ENCODE measurements at places on chromosomes 6 and 20.

DNA sequence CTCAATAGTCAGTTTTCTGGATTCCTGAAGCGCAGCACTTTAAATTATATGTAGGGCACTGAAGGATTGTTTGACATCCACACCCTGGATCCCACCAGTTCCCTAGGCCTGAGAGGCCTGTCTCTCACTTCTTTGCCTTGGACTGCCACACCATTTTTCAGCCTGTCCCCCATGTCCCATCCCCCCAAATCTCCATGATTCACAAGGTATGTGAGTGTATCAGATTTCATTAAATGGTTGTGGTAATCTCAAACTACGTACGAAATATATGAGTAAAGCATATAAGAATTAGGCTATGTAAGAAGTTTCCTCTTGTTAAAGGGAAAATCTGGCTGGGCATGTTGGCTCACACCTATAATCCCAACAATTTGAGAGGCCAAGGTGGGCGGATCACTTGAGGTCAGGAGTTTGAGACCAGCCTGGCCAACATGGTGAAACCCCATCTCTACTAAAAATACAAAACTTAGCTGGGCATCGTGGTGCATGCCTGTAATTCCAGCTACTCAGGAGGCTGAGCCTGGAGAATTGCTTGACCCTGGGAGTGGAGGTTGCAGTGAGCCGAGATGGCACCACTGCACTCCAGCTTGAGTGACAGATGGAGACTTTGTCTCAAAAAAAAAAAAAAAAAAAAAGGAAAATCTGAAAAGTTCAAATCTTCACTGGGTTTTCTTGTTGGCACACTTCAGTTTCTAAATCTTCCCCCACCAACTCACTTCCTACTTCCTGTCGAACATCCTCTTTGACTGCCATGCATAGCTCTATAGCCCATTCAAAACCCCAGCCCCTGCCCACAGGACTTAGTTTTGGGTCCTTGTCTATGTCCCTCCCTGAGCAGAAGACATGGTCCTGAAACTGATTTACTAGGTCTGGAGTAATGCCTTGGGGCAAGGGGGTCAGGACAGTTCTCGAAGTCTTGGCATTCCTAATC, 97.3 kb upstream of the SHLD1 start:
- DNase-seq = no peak

DNA sequence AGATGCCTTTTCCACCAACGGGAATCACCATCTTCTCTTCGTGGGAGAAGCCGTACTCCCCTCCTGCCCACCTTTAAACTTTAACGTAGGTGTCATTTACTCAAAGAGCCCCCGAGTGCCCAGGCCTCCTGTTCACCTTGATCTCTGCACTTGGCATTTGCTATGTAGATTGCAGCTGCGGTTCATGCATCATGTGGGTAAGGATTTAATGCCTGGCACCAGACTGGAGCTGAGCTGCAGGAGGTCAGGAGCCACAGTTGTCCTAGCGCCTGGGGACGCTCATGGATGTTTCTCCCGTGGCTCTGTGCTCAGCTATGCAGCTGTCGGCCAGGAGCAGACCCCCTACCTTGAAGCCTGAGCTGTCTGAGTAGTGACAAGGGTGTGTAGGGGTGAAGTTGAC, 133.7 kb downstream of the CDH4 start:
- DNase-seq = no peak

- no peak for DNase-seq
These were observed 308.1 kb downstream of the CDH26 start for GRCh38 chr20:60266177-60266823.

DNA sequence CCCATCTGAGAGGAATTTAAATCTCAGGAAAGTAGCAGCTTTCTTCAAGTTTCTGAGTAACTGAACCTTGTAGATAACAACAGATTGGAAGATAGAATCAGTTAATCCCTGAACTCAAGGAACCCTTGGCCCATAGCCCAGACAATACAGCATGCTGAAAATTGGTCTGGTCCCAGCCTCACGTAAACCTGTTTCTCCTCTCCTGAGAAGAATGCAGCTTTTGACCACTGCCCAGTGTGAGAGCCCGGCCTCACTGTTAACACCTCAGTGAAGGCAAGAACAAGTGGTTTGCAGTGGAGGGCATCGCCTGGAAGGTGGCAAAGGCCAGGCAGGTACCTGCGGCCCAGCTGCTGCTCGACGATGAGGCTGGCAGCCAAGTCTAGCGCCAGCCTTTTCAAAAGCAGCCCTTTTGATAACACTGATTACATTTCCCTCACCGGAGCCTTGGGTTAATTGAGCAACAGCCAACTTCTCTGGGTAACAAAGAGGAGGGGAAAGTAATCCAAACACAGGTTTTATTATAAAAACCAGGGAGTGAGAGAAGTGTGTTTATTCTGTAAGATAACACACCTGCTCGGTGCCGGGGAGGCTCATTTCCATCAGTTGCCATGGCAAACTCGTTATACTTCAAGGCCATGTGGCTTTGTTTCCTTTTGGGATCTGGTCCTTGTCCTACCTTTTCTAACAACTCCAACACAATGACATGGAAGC, 54.0 kb downstream of the TRAF3IP2 start:
- DNase-seq = no peak

- no peak for DNase-seq
These were observed 15.4 kb downstream of the PNISR start for GRCh38 chr6:99409672-99410071.

All from stimulated activated CD4-positive, alpha-beta T cell treated with anti-CD3 and anti-CD28 coated beads, Interleukin-12 subunit alpha, Interleukin-12 subunit beta, amount 100 ng/mL, for 4 hours (primary cell).